ENCODE measurements at places on chromosomes 16 and 17.

GRCh38 chr16:71467810-71468209 is 5.8 kb upstream of the ZNF23 start:
- H3K4me3 ChIP-seq: no peak overlapping the region
- DNase-seq: peak; percentile 50
- no peaks in the 10 kb centered on the region for H3K27me3 ChIP-seq
- H3K27ac ChIP-seq: no peak overlapping the region
- H3K36me3 ChIP-seq: no peaks in the 10 kb centered on the region

GRCh38 chr17:1967213-1967612 is 57.9 kb downstream of the RTN4RL1 start:
- no peak overlapping the region for H3K27ac ChIP-seq
- H3K4me3 ChIP-seq: no peak overlapping the region
- no peaks in the 10 kb centered on the region for H3K27me3 ChIP-seq
- H3K4me1 ChIP-seq: no peaks in the 10 kb centered on the region
- H3K36me3 ChIP-seq: no peaks in the 10 kb centered on the region

- peaks cover 20% of the 10 kb centered on the region for H3K4me1 ChIP-seq
- peaks cover 26% of the 10 kb centered on the region for H3K36me3 ChIP-seq
- H3K27me3 ChIP-seq: no peaks in the 10 kb centered on the region
Observed at GRCh38 chr17:81863833-81864768, 3.8 kb upstream of the P4HB start.

GRCh38 chr17:50099003-50099402 is 3.9 kb downstream of the PDK2 start:
- DNase-seq: no peak
- H3K4me1 ChIP-seq: peaks cover 12% of the 10 kb centered on the region
- H3K27me3 ChIP-seq: no peaks in the 10 kb centered on the region

DNA sequence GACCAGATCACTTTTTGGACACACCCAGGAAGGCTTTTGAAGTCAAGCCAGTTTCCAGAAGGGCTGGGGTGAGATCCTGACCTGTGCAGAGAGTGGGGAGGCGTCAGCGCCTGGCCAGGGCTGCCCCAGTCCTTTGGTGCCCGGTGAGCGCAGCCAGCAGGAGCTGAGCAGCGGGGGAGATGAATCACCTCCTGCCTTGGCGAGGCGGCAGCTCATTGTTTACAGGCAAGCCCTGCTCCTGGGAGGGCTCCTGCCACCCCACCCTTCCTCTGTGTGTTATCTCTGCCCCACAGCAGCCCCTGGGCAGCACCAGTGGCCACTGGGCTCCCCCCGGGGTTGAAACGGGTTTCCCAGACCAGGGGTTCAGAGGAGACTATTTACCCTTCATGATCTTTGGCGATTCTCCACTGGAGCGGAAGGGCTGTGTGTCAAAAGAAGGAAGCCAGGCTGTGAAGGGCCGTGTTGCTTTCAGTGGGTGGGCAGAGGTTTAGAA is 14.1 kb upstream of the ITGB4 start:
- no peaks in the 10 kb centered on the region for H3K4me1 ChIP-seq
- H3K4me3 ChIP-seq: no peak overlapping the region
- DNase-seq: no peak
- no peak overlapping the region for H3K27ac ChIP-seq
- peaks cover 29% of the 10 kb centered on the region for H3K36me3 ChIP-seq
- H3K27me3 ChIP-seq: no peaks in the 10 kb centered on the region

DNA sequence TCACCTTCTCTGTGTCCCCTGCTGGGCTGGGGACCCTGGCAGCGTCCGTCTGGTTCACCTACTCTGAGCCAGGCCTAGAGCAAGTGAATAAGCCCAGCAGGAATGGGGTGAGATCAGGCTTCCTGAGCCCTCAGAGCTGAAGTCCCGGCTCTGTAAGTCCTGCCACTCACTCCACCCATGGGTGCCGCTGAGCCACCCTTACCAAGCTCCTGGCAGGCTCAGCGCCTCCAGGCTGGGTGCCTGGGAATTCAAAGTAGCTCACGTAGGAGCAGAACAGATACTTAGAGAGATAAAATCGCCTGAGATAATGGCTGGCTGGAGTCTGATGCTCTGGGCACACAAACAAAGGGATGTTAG is 9.8 kb upstream of the LASP1NB start:
- peaks cover 28% of the 10 kb centered on the region for H3K36me3 ChIP-seq
- H3K27ac ChIP-seq: no peak overlapping the region
- H3K4me1 ChIP-seq: no peaks in the 10 kb centered on the region
- no peaks in the 10 kb centered on the region for H3K27me3 ChIP-seq
- no peak overlapping the region for H3K4me3 ChIP-seq
- DNase-seq: no peak

GRCh38 chr16:17360693-17361122 is 110.1 kb downstream of the XYLT1 start:
- H3K36me3 ChIP-seq: no peaks in the 10 kb centered on the region
- H3K27me3 ChIP-seq: no peaks in the 10 kb centered on the region
- no peak for DNase-seq
- no peak overlapping the region for H3K4me3 ChIP-seq
- H3K27ac ChIP-seq: peak overlapping the region; percentile 4

- H3K27ac ChIP-seq: peak overlapping the region; percentile 71
- no peaks in the 10 kb centered on the region for H3K27me3 ChIP-seq
- DNase-seq: peak; percentile 53
- peak overlapping the region; percentile 95 for H3K4me3 ChIP-seq
- H3K36me3 ChIP-seq: no peaks in the 10 kb centered on the region
- H3K4me1 ChIP-seq: peaks cover 47% of the 10 kb centered on the region
Observed at GRCh38 chr17:74737299-74738050, 419 bp downstream of the RAB37 start.

GRCh38 chr16:11386054-11386680 is 40.9 kb downstream of the RMI2 start:
- no peak overlapping the region for H3K27ac ChIP-seq
- no peak overlapping the region for H3K4me3 ChIP-seq
- no peaks in the 10 kb centered on the region for H3K36me3 ChIP-seq
- DNase-seq: no peak

DNA sequence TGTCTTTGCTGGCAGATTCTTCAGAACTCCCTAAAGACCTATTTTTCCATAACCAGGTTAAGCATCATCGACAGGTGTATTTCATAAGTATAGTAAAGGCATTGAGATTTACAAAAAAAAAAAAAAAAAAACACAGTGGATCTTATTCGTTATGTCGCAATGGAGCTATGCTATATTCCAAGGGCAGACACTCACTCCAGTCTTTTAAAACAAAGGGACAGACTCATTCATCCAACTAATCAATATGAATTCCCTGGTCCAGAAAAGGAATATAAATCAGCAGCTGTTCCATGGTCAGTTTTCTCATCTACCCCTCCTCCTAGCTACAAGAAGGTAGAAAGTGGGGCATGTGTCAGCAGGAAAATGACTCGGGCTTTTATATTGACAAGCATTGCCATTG is 97.7 kb upstream of the MON1B start:
- no peak for DNase-seq
- H3K4me1 ChIP-seq: no peaks in the 10 kb centered on the region
- H3K27me3 ChIP-seq: no peaks in the 10 kb centered on the region
- no peak overlapping the region for H3K4me3 ChIP-seq
- no peak overlapping the region for H3K27ac ChIP-seq
- H3K36me3 ChIP-seq: no peaks in the 10 kb centered on the region

DNA sequence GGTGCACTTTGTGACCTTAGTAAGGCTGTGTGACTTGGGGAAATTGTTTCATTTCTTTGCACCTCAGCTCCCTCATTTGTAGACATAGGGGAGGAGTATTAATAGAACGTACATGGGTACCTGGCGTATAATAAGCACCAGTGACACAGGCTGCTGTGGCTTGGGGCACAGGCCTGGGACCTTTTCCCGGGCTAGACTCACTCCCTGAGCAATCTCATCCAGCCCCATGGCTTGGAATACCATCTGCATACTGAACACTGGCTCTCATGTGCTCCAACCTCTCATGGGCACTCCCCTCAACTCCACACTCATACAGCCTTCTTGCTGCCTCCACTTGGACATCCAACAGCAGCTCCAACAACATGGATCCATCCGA is 41.0 kb upstream of the MRPS23 start:
- no peaks in the 10 kb centered on the region for H3K36me3 ChIP-seq
- H3K4me3 ChIP-seq: no peak overlapping the region
- no peak for DNase-seq
- H3K27ac ChIP-seq: no peak overlapping the region

GRCh38 chr16:48499923-48500381 is 110.0 kb downstream of the N4BP1 start:
- no peak overlapping the region for H3K4me3 ChIP-seq
- H3K27ac ChIP-seq: no peak overlapping the region
- no peaks in the 10 kb centered on the region for H3K27me3 ChIP-seq
- no peaks in the 10 kb centered on the region for H3K36me3 ChIP-seq

DNA sequence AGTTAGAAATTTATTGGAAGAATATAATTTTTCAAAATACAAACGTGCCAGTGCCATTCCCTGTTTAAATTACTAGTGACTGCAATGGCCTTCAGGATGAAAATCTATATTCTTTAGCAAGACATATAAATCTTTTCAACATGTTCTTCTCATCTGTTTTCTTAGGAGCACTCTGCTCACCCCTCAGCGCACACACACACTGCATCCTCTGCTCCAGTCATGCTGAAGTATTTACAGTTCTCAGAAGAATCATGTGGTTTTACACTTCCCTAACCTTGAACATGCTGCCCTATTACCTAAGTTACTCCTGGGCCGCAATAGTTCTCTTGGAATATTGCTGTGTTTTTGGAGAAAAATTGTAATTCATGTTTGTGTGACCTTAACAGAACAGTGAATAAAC is 820.6 kb downstream of the CDH8 start:
- H3K27me3 ChIP-seq: no peaks in the 10 kb centered on the region
- no peak overlapping the region for H3K4me3 ChIP-seq
- no peak for DNase-seq
- no peaks in the 10 kb centered on the region for H3K36me3 ChIP-seq
- H3K4me1 ChIP-seq: no peaks in the 10 kb centered on the region
- no peak overlapping the region for H3K27ac ChIP-seq

DNA sequence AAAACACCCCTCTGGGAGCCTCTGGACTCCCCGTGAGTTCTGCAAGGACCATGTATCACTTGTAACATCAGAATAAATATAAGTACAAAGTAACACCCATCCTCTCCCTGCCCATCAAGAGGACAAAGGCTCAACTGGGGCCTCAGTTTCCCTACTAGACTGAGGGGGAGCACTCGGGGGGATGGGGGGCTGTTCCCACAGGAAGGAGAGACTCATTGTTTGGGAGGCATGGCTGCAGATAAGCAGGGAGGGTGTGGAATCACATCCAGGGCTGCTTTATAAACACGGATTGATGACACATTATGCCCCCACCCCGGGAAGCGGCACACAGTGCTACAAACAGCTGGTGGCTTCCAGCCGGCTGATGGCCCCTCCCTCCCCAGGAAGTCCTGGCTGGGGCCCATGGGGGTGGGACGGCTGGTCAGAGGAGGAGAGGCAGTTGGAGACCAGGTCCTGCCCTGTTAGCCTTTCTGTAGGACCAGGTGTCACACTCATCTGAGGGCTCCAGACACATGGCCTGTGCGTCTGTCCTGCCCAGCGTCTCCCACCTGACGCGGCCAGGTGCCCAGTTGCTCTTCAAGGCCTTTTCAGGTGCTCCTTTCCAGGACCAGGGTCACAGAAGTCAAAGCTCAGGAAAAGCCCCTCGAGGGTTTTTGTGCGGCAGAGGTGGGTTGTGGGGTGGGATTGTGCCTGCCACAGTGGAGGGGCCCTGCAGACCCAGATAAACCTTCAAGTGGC is 1.3 kb upstream of the MPG start:
- peak overlapping the region; percentile 84 for H3K4me3 ChIP-seq
- H3K27me3 ChIP-seq: no peaks in the 10 kb centered on the region
- H3K27ac ChIP-seq: peak overlapping the region; percentile 71
- H3K36me3 ChIP-seq: peaks cover 10% of the 10 kb centered on the region
- no peak for DNase-seq

- H3K27me3 ChIP-seq: peaks cover 10% of the 10 kb centered on the region
- DNase-seq: no peak
- no peaks in the 10 kb centered on the region for H3K36me3 ChIP-seq
Observed at GRCh38 chr17:2853283-2854142, 57.3 kb downstream of the RAP1GAP2 start.

GRCh38 chr17:42759982-42760651 is 910 bp upstream of the RAMP2 start:
- no peaks in the 10 kb centered on the region for H3K4me1 ChIP-seq
- H3K36me3 ChIP-seq: no peaks in the 10 kb centered on the region
- no peak overlapping the region for H3K4me3 ChIP-seq
- no peak for DNase-seq
- H3K27me3 ChIP-seq: peaks cover 12% of the 10 kb centered on the region

GRCh38 chr16:11205065-11205699 is 50.8 kb downstream of the SOCS1 start:
- H3K4me3 ChIP-seq: no peak overlapping the region
- H3K27me3 ChIP-seq: no peaks in the 10 kb centered on the region
- H3K27ac ChIP-seq: no peak overlapping the region

DNA sequence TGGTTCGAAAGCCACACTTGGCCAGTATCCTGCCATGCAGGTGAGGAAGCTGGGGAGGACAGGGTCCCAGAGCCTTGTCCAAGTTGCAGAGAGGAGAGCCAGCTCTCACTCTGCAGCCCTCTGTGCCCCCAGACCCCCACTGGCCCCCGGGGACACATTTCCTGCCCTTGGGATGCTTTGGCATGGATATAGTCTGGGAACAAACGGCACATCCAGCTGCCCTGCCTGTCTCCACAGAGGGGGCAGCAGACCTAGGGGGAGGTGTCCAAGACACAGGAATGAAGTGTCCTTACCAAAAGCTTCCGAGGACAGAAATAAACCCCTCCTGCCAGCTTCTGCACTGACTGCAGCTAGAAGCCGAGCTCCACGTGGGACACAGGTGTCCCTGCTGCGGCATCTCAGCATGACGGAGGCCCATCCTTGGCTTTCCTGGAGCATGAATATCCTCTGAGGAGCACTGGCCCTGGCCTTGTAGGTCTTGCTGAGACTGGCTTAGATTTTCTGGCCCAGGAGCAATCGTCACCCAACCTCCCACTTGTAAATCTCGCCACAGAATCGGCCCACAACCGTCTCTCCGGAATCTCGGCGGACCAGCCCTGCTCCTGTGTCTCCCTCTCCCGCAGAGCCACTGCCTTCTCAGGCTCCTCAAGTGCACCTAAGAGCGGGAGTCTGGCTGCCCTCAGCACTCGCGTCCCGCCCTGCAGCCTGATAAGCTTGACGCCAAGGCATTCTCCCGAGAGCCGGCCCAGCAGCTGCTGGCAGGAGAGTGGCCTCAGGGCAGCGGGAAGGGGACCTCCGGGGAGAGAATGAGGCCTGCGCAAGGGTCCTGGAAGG is 1.1 kb upstream of the CAPN15 start:
- no peak for DNase-seq
- peak overlapping the region; percentile 78 for H3K4me3 ChIP-seq
- H3K36me3 ChIP-seq: no peaks in the 10 kb centered on the region
- H3K4me1 ChIP-seq: peaks cover 26% of the 10 kb centered on the region
- H3K27ac ChIP-seq: peak overlapping the region; percentile 97
- H3K27me3 ChIP-seq: no peaks in the 10 kb centered on the region

GRCh38 chr17:76251478-76252039 is 11.3 kb upstream of the RNF157 start:
- no peaks in the 10 kb centered on the region for H3K27me3 ChIP-seq
- H3K4me1 ChIP-seq: peaks cover 52% of the 10 kb centered on the region

All from naive thymus-derived CD4-positive, alpha-beta T cell (primary cell).